ENCODE measurements at places on chromosomes 11 and 22.

GRCh38 chr11:8812438-8812837, 98.6 kb upstream of the AKIP1 start:
- DNase-seq: no peak

DNA sequence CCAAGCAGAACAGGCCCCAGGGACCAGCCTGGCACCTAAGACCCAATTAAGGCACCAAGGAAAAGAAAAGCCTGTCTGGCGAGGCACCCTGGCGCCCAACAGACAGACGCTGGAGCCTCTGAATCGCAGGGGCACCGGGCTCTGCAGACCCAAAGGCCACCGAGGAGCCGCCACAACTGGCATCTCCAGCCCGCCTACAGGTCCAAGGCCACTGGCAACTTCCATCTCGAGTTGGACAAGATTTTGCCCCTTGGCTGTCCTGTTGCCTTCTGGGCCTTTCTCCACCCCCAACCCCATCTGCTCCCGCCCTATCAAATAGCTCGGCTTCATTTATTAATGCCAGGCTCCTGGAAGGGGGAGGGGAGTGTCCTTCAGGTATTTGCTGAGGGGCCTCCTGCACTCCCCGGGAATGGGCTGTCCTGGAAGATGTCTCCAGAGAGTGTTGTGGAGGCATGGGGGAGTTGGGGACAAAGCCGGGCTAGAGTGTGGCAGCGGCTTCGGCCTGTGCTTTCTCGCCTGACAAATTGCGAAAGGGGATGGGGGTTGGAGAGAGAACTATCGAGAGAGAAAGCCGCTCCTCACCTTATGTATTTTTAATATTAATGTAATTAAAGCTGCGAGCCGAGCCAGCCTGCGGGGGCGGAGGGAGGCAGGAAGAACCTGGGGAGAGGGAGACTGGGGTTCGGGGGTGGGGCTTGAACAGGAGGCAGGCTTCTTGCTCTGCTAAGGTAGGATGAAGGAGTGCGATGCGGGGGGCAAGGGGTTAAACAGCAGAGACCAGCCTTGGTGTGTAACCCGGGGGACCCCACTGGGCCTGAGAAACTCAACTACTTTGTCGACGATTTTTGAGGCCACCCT, 2.0 kb downstream of the DSCAML1 start:
- DNase-seq: no peak

DNA sequence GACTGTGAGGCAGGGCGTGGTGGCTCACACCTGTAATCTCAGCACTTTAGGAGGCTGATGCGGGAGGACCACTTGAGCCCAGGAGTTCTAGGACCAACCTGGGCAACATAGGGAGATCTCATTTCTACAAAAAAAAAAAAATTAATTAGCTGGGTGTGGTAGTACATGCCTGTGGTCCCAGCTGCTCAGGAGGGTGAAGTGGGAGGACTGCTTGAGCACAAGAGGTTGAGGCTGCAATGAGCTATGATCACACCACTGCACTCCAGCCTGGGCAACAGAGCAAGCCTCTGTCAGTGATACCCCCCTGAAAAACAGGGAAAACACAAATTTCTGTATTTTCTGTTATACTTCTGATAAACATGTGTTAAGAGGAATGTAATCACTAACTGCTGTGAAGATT, 57.8 kb upstream of the ARHGAP32 start:
- no peak for DNase-seq

GRCh38 chr11:102266099-102266498, 51.2 kb upstream of the BIRC3 start:
- DNase-seq: no peak

- DNase-seq: no peak
These were observed 11.7 kb downstream of the PHRF1 start for GRCh38 chr11:587978-588380.

GRCh38 chr11:86486261-86487030, 111.8 kb downstream of the CCDC81 start:
- no peak for DNase-seq

DNA sequence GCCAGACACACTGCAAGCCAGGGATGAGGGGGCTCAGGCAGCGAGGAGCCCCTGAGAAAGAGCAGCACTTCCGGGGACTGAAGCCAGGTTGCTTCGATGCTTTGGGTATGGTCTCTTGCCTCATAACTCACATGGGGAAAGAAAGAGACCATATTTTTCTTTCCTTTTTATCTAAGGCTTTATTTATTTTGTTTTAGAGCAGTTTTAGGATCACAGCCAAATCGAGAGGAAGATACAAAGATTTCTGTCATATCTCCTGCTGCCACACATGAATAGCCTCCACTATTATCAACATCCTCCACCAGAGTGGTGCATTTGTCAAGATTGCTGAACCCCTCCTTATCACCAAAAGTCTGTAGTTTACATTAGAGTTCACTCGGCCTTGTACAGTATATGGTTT, 24.3 kb upstream of the ADSL start:
- no peak for DNase-seq

DNA sequence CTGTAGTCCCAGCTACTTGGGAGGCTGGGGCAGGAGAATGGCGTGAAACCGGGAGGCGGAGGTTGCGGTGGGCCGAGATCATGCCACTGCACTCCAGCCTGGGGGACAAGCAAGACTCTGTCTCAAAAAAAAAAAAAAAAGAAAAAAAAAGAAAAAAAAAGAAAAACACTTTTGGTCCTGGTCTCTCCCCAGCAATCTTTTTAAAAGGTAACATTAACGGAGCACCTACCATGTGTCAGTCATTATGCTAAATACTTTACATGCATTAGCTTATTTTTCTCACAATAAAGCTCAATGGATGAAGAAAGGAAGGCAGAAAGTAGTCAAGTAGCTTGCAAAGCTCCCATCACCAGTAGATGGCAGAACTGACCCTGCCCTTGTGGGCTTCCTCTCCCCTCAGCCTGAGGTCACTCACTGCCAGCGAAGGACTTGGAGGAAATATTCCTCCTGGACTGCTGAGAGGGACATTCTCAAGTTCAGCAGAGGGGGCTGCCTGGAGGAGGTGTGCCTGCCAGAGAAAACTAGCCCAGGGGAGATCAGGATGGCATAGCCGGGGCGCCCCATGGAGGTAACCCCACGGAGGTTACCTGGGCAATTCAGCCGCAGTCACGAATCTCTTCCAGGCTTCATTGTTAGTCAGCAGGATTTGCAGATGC, 15.5 kb downstream of the APOL3 start:
- DNase-seq: peak; percentile 7

DNA sequence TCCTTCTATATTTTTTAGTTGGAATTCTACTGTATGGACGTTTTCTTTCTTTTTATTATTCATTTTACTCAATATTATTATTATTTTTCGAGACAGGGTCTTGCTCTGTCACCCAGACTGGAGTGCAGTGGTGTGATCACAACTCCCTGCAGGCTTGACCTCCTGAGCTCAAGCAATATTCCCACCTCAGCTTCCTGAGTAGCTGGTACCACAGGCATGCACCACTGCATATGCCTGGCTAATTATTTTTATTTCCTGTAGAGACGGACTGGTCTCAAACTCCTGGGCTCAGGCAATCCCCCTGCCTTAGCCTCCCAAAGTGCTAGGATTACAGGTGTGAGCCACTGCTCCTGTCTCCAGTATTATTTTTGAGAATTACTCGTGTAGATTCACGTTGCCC, 34.0 kb upstream of the CCDC134 start:
- DNase-seq: no peak

DNA sequence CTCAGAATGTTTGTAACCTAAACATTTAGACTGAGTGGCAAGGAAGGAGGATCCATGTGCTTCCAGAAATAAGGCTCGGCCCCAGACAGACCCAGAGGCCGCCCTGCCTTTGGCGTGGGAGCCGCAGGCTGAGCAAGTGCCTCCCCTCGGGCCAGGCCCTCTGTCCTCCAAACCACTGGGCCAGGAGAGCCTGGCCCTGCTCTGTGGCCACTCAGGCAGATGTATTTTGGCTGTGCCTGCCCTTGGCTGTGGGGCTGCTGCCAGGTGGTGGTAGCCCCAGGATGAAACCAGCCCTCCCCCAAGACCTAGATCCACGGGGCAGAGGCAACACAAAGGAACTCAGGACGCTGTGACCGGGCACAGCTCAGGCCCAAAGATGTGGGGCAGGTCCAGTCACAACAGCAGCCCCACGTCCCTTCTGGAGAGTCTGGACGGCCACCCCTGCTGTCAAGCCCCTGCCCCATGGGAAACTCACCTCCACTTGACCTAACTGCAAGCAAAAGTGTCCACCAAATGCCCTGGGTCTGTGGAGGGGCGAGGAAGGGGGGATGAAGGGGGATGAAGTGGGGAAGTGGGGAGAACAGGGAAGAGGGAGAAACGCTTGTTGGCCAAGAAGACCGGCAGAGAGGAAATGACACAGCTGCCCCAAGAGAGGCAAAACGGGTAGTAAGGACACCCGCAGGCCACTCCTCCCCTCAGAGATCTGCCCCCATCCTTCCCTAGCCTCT, 24.0 kb downstream of the PISD start:
- no peak for DNase-seq

GRCh38 chr11:128884703-128885338, 6.3 kb upstream of the KCNJ5 start:
- DNase-seq: peak; percentile 53

DNA sequence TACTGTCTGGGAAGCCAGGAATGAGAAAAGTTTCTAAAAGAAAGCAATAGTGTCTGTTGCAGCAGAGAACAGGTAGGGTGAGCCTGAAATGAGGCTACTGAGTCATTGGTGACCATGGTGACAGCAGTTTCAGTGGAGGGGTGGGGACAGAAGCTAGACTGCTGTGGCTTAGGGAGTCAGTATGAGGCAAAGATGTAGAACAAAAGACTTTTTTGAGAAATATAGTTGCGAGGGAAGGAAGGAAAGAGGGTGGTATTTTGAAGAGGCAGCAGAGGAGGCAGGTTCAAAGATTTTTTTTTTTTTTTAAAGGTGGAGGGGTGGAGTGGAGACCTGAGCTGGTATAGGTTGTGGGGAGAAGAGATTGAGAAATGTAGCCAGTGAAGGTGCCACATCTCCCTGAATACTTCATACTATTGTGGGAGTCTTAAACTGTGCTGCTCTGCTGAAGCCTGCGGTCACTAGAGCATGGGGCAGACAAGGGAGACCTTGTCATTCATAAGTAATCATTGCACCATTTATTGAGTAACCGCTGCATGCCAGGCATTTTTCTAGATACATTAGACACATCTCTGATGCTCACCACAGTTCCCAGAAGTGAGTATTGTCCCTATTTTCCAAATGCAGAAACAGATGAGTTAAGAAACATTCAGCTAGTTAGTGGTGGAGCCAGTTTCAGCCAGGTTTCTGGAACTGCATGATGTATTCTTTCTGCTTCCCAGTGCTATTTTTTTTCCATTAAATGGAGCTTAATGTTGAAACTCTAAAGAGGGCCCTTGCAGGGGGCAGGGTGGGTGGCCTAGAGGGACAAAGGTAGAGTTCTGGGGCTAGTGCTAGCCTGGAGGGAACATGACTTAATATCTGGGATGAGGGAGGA, 49.9 kb downstream of the STIM1 start:
- DNase-seq: no peak

- no peak for DNase-seq
These were observed 27.2 kb downstream of the RPS6KA4 start for GRCh38 chr11:64385945-64386704.

GRCh38 chr11:64268893-64269539, 15.4 kb downstream of the BAD start:
- no peak for DNase-seq

GRCh38 chr11:111565114-111565720, 24.7 kb downstream of the LAYN start:
- DNase-seq: peak; percentile 45

DNA sequence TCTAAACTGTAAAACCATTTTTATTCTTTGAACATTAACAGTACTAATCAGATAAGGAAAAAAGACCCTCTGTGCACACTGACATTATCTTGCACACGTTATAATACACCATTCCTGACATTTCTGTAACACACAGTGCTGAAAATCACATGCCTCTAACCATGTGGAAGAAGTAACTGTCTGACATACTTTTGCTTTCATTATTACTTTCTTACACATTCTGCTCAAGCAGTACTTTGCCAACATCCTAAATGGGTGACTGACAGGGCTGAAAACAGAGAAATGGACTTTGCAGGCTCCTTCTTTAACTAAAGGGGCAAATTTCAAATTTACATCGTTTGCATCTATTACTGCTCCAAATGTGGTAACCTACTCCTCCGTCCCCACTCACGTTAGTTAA, 22.8 kb upstream of the TP53AIP1 start:
- DNase-seq: no peak

DNA sequence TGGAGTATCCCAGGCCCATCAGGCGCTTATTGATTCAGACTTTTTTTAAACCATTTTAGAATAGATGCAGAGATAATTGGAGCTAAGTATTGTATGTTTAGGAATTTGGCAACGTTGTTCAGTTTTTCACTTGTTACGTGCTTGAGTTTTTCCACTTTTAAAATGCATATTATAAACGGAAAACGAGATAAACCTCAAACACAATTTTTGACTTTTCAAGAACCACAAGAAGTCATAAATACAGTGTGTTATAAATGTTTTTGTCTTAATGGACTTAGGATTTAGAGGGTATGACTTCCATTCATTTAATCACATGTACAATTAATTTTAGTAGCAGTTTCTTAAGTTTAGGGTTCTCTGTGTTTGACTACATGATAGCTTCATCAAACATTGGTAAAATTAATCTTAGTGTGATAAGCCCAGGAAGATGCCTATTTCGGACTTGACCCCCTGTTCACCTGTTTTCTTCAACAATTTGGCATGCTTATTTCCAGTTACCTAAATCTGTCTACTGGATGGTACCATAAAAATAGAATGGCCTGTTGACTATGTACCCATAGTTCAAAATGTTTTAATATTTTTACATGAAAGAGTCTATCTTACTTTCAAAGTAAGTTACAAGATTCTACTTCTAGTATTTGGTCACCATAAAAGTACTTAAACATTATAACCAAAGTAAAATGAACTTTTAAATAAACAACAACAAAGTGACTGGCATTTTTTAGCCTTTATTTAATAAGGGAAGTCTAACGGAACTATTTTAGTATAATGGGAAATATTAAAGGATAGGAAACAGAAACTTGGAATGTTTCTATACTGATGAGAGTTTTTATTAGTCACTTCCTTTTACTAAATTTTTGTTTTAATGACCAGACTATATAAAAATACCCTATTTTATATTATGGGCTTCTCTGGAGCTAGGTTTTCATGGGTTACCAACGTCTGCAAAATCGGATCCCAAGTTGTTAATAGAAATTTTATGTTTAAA, 1.4 kb downstream of the ZC3H12C start:
- DNase-seq: no peak

DNA sequence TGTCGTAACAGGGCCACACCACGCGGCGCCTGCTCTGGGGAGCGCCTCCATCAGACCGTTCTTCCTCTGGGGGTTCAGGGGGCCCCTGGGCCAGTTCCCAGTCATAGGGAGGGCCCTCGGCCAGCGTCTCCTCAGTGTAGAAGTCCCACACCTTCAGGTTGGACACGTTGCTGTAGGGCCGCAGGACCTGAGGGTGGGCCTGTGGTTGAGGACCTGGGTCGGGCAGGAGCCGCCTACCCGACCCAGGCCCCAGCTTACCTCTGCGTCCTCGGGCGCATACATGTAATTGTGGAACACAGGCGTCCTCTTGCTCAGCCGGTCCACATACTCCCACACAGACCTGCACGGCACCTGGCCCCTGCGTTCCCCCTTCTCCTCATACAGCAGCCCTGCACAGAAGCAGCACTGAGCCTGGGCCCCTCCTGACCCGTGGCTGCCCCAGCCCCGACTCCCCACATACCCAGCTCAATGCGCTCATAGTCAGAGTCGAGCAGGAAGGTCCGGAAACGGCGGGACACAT, 20.2 kb downstream of the SBF1 start:
- DNase-seq: no peak

- no peak for DNase-seq
These were observed 72.4 kb upstream of the CARD18 start for GRCh38 chr11:105211806-105212554.
